ENCODE measurements at places on chromosomes 1 and 21.

GRCh38 chr1:162335126-162335525 is 41.5 kb downstream of the SPATA46 start:
- no peak for DNase-seq

DNA sequence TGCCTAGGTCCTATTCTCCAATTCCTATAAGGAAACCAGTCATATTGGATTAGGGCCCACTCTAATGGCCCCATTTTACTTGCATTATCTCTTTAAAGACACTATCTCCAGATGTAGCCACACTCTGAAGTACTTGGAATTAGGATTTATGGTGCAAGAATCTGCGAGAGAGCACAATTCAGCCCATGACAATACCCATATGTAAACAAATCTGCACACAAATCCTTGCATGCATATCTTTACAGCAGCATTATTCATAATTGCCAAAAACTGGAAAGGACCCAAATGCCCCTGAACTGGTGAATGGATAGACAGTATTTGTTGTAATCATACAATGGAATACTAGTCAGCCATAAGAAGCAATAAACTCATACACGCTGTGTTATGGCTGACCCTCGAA is 229.8 kb upstream of the ADAMTS5 start:
- no peak for DNase-seq

- no peak for DNase-seq
These were observed 24.8 kb downstream of the IVNS1ABP start for GRCh38 chr1:185292237-185292636.

DNA sequence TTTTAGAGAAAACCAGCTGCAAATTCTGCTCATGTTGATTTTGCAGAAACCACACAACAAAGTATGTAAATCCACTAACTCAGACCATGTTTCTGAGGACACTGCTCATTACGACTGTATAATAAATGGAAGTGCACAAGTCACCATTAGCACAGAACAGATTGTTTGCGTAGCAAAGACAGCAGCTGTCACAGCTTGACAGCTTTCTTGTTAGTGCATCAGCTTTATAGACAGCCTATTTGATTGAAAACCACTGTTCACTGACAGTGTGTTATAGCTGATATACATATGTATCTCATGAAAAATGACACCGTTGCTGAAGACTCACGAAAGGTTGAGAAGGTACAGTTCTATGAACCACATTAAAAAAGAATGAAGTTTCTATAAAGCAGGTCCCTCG is 560.2 kb upstream of the ZRANB2 start:
- DNase-seq = no peak

DNA sequence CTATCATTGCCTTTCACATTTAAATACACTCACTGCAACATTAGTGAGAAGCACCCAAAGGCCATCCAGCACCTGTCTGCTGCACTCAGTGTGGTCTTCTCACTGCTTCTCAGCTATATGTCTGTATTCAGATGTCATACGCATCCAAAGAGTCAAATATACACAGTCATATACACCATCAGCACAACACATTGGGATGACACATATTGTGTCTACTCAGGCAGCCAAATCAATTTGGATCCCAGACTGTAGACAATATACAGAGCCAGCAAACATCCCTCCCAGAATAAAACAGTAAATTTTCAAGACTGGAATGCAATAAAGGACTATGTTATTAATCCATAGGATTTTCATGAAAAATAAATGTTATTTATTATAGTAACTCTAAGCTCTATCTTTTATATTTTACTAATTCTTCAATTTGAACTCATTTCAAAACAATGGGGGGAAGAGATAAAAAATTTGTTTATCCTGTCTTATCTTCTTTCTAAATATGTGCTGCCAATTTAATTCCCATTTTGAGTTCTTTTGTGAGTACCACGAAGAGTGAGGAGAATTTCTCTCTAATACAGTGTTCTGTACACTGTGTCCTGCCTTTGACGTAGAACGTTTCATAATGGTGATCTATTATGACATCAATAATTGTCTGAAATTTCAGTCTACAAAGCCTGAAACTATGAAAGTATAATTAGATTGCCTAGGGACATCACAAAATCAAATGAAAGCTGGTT is 602.2 kb upstream of the CXADR start:
- no peak for DNase-seq
